ENCODE measurements at places on chromosomes 1 and 21. TPM values are rescaled to one million over a fixed set of nuclear protein-coding genes. Genes with fewer than 3 reads are reported as not detected.
A peak's percentile ranks its signal among the peaks of the same experiment; 100 is the strongest.

AK2 gene
- total RNA-seq = 99.8 TPM

IQCC gene
- 0.78 TPM for total RNA-seq

GRCh38 chr1:58883037-58883887 is 99.4 kb upstream of the JUN start:
- DNase-seq = peak; percentile 89

- DNase-seq = no peak
These were observed 51.7 kb downstream of the ABCA4 start for GRCh38 chr1:94068999-94069918.

DNA sequence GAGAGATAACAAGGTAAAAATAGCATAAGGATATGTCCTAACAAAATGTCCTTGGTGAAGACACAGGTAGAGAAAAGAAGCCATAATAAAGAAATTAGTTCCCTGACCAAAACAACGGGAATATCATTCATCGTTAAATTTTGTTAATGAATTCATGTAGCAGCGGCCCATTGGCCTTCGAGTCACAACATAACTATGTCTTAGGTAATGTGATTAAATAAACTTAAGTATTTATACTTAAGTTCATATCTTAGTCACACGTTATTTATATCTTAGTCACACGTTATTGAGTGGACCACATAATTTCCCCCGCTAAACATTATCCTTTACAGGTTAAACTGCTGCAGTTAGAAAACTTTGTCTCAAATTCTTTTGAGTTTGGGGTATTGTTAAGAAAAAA is 1.2 kb downstream of the NEXN start:
- no peak for DNase-seq

GRCh38 chr1:1908506-1908791 is 6.6 kb upstream of the CALML6 start:
- no peak for DNase-seq
